ENCODE measurements at places on chromosomes 1 and 21.

- DNase-seq, result no peak
Observed at GRCh38 chr1:224377676-224378006, 21.0 kb downstream of the CNIH4 start.

GRCh38 chr1:239456788-239457187, 70.4 kb downstream of the CHRM3 start:
- no peak for DNase-seq

DNA sequence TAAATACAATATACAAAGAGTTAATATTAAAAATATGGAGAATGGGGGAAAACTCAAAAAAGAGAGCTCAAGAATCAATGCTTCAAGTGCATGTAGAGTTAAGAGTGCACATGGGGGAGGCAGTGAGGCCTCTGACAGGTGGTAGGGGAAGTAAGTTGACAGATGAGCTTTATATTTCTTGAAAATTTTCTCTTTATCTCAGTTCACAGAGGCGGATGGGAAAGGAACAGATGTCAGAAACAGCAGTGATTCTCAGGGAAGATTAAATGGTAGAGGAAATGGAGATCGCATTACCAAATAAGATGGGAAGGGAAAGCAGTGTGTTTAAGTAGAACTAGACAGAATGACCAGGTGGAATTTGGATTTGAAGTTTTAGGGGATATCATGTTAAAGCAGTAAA, 200.1 kb upstream of the C1orf105 start:
- DNase-seq, result peak; percentile 91

DNA sequence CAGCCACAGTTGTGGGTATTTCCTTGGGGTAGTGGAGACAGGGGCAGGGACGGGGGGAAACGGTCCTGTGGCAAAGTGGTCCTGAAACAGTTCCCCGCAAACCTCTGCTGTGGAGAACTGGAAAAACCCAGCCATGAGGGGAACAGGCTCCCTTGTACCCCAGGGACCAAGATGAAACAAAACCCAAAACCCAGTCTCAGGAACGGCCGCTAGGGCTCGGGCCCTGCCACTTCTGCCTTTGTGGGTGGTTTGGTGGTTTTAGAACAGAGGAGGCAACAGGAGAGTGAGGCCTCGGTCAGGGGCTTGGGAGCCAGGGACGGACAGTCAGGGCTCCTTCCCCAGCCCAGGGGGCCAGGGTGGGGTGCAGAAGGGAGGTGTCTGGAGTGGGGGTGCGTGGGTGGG, 24.8 kb upstream of the EDN2 start:
- DNase-seq, result no peak

Measured in bone marrow (tissue), 2 donors.